ENCODE measurements at places on chromosomes 1 and 21.

GRCh38 chr1:3557366-3557765, 53.9 kb downstream of the MEGF6 start:
- no peak for DNase-seq

DNA sequence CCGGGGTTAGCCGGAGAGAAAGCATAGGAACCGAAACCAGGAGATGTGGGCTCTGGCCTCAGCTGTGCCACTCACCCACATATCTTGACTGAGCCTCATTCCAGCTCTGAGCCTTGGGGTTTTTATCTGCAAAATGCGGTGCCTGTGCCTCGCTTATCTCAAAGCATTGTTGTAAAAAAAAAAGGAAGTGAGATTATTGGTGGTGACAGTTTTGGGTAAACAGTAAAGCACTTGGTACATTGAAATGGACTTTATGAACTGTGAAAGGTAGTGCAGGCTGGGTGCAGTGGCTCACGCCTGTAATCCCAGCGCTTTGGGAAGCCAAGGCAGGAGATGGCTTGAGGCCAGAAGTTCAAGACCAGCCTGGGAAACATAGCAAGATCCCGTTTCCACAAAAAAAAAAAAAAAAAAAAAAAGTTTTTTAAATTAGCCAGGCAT, 3.8 kb downstream of the PTAFR start:
- peak; percentile 97 for DNase-seq

GRCh38 chr1:46673749-46674182, 2.1 kb downstream of the TEX38 start:
- DNase-seq, result peak; percentile 5

DNA sequence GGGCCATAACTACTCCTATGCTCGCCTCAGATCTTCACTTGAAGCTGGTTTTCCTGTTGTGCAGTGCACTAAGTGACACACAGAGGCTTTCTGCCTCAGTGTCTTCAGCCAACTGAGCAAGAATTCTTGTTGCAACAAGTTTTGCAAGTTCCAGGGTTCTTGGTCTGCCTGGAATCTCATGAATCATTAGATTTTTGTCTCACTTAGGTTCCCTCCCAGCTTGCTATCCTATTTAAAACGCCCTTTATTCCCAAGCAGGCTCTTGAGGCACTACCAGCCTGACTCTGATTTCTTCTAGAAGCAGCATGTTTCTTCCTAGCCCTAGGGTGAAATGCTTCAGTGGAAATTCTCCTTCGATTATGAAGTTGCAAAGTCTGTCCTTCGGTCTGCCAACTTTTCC, 158.8 kb downstream of the C1orf21 start:
- no peak for DNase-seq

DNA sequence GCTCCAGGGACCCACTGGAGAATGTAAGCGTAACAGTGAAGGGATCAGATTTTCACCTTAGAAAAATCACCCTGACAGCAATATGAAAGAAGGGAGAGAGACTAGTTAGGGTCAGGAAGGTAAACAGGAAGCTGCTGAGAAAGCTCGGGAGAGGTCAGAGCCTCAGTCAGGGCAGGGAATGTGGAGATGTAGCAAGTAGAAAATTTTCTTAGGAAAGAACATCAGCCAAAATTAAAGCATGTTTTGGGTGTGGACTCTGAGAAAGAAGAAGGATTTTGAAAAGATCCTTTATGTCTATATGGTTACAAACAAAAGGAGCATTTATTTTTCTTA, 16.7 kb upstream of the ERICH3 start:
- DNase-seq, result no peak

DNA sequence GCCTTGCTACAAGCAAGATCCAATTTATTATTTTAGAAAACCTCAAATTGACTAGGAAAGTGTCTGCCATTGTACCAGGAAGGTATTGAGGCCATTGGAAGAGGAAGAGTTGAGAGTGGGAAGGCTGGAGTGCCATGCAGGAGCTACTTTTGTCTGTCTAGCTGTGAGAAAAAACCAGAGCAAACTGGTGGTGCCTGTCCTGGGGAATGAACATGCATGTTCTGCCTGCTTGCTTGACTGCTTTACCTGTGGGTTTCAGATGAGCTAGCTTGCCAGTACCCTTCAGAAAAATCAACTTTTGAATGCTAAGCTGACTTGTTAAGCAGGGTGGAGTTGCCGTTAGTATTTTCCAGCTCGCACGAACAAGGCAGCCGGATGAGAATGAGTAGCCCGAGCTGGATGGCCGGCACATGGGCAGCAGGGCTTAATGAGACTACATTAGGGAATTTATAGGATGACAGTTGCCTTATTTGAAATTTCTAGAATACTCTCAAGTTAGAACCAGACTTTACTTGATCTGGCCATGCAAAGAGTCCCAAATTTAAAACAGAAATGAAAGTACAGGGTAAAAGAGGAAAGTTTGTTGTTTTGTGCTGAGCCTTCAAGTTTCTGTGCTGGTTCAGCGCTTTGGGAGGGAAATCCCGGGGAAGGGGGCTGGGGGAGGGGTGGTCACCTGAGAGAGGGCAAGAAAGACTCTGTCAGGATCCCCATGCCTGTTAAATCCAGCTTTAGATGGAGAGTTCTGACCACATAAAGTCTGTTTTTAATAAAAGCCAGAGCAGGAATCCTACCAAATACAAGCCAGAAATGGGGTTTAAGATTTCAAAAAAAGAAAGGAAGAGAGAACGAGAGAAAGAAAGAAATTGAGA, 29.6 kb upstream of the C1orf105 start:
- no peak for DNase-seq

DNA sequence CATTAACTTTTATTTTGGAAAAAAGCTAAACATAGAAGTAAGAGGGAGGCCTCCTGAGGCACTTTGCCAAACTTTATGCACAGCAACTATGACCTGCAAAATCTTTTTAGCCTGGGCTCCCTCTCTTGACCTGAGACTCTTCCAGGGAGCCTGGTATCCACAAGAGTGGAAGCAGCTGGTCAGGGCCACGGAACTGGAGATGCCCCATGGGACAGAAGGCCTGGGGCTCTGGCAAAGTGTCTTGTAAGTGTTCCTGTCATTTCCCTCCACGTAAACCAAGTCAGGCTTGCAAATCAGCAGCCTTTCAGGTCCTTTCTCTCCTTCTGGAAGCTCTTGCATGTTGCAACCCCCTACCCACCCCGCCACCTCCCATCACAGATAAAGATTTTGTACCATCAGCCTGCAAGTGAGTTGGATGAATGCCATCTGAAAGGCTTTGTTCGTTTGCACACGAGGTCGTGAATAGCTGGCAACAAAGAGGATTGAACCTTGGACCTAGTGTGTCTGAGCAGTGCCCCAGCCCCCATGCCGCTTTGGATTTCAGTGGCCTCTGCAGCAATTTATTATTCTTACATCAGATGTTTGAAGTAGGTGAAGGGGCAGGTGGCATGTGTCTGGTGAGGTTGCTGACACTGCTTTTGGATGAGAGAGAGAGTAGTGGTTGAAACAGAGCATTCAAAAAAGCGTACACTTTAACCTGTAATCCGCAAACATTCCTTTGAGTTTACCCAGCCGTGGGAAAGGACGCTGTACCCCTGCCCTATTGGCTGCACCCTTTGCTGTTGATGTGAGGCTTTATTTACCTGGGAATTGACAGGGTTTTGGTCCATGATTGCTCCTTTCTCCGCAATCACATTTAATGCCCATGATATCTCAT, 91.6 kb downstream of the GALNT2 start:
- DNase-seq, result no peak
